Caki2 (cell line): ENCODE measurements at places on chromosomes 1 and 21. TPM values are rescaled to one million over a fixed set of nuclear protein-coding genes. Genes with fewer than 3 reads are reported as not detected.

DNA sequence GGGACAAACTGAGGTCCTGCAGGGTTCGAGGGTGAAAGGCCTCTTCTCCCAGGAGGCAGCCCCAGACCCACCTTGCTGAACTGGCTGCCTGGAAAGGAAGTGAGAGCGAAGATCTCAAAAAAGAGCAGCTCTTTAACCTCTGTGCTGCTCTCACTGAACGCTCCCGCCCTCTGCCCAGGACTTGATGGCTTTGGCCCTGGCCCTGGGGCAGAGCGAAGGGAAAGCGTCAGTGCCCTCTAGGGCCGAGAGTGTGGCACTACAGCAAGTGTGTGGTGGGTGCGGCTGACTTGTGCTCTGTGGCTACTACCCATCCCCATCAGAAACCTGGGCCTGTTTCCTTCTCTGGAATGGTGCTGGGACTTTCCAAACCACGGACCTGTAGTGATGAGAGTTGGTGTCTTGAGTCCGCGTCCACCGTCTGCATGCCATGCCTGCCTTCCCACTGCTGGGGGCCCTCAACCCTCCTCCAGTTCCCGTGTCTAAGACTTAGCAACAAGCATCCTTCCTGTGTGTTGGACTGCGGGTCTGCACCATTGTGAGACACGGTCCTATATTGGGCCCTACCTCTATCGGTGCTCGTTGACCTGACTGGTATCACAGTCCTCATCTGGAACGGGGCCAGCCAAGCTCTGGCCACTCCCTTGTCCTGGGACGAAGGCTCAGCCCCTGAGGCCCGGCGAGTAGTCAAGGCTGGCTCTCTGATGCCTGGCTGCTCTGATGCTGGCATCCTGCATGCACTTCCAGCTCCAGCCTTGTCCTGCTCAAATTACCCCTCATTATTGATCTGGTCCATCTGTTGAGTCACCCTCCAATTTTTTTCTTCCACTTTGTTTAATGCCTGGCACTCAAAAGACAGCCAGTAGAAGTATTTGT lies 180.3 kb downstream of the DISC1 start:
- DNase-seq = peak; percentile 49

GRCh38 chr1:42533101-42533863 lies 70.2 kb downstream of the CCDC30 start:
- no peak for DNase-seq

GRCh38 chr21:45828580-45829570 lies 152.7 kb upstream of the COL6A1 start:
- DNase-seq = no peak

GRCh38 chr1:67013573-67013972 lies 40.4 kb downstream of the SLC35D1 start:
- no peak for DNase-seq

DNA sequence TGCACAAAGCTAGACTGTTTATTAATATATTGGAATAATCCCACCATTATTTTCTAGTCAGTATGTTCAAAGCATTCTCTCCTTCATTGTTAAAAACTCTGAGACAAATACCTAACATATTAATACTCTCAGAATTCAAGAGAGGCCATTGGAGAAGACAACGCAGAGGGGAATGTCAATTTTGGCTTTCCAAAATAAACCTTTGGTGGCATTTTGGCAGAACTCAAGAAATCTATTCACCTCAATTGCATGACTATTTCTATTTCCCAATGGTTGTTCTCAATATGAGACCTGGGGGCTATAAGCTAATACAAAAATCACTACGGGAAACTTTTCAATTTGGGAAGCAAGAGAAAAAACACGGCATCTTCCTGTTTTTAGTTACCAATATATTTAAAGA lies 58.5 kb downstream of the RUSC1 start:
- DNase-seq = no peak

GRCh38 chr1:8674912-8675311 lies 142.5 kb downstream of the RERE start:
- no peak for DNase-seq

- no peak for DNase-seq
These were observed 64.5 kb downstream of the NPHP4 start for GRCh38 chr1:5927506-5928370.

DNA sequence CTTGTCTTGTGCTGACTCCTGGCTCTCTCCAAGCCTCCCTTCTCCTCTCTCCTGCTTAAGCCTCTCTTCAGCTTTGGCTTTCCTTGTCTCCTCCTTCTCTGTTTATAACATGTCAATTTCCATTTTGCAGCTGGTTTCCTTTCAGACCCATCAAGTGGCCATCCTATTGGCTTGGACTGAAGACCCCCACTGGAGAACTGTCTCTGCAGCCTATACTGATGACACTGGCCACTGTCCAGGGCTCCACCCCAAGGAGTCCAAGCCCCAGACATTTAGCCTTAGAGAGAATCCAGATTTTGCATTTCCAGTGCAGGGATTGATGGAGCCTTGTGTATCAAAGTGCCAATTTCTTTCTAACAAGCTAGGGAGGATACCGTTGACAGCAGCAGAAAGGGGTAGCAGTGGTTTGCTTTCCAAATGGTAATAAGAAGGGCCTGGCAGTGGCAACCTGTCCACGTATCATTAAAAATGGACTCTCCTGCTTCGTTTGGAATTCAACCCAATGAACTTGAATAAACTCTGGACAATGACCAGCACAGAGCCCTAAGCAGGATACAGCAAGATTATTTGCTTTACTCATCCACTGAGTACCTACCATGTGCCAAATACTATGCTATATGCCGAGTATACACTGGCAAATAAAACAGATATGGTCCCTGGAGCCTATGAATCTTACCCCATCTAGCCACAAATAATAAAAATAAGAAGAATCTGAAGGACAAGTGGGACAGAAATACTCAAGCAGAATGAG lies 6.5 kb downstream of the OVAAL start:
- no peak for DNase-seq

DNA sequence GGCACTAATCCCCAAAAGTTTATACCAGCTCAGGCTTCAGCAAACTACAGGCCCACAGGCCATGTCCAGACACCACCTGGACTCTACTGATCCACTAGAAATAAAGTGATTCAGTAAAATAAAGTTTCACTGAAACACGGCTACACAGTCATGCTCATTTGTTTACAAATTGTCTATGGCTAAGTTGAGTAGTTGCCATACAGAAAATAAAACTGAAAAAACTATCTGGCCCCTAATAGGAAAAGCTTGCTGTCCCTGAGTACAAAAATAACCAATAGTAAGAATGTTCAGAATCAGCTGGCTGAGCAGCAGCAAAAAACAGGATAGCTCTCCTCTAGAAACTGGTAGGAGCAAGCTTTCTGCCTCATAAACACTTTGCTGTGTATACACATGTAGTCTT lies 221.5 kb downstream of the RERE start:
- no peak for DNase-seq

- peak; percentile 36 for DNase-seq
These were observed 129.2 kb downstream of the ADAMTS1 start for GRCh38 chr21:26715878-26716506.

GRCh38 chr1:14929547-14930246 lies 223.8 kb upstream of the TMEM51 start:
- peak; percentile 67 for DNase-seq

GRCh38 chr1:245316784-245317183 lies 162.0 kb downstream of the KIF26B start:
- no peak for DNase-seq

- DNase-seq = no peak
These were observed 321.2 kb upstream of the LYPLAL1 start for GRCh38 chr1:218852527-218852926.

GPR37L1 gene
- total RNA-seq = not detected in 2 replicates

C1QC gene
- total RNA-seq = not detected in 2 replicates

FCMR gene
- not detected in 2 replicates for total RNA-seq

TMEM82 gene
- total RNA-seq = not detected in 2 replicates

CD52 gene
- not detected in 2 replicates for total RNA-seq

ARHGAP29 gene
- total RNA-seq = 31.9 and 37.5 TPM in 2 replicates
